Sigmoid colon (tissue), 7 donors: ENCODE measurements at places on chromosomes 6 and 20. TPM values are rescaled to one million over a fixed set of nuclear protein-coding genes. Genes with fewer than 3 reads are reported as not detected.

Gene RBBP8NL
- not detected for total RNA-seq

Gene MEI4
- total RNA-seq = not detected

Gene SYCP2
- 7.8 TPM for total RNA-seq

Gene SAMD5
- 1.1 TPM for total RNA-seq

Gene DAAM2
- 45.2 TPM for total RNA-seq
